Activated T-helper 2 cell treated with anti-CD3 and anti-CD28 coated beads, Interferon-gamma antibody, Interleukin-2, Interleukin-4, amounts not matched to agents 10 μg/mL and 5 μg/mL and 100 μg/mL, durations not matched to agents 14 hours and 24 hours and 36 hours (primary cell): ENCODE measurements at places on chromosomes 3 and 15.

- H3K36me3 ChIP-seq, result peaks cover 4% of the 10 kb centered on the region
- H3K27me3 ChIP-seq, result no peaks in the 10 kb centered on the region
- H3K4me1 ChIP-seq, result no peaks in the 10 kb centered on the region
- DNase-seq, result no peak
Measured at GRCh38 chr15:42782716-42783115, 45.8 kb upstream of the CDAN1 start.

DNA sequence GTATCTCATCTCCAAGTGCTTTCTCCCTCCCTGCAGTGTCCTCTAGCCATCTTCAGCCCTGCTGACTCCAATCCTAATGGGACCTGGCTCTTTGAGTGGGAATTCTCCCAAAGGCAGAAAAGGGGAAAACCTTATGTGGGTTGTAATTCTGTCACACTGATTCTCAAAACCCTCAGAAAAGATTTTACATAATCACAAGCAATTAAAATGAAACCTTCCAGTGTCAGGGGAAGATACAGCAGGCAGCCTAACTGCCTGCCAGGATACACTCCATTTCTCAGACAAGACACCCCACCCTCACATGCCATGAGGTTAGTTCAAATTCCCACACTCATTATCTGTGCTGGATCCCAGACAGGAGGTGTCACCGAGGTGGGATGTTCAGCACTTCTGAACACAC lies 121.4 kb downstream of the RFTN1 start:
- no peak for DNase-seq
- no peaks in the 10 kb centered on the region for H3K27me3 ChIP-seq
- peaks cover 72% of the 10 kb centered on the region for H3K36me3 ChIP-seq
- no peak overlapping the region for H3K27ac ChIP-seq
- no peak overlapping the region for H3K4me3 ChIP-seq

DNA sequence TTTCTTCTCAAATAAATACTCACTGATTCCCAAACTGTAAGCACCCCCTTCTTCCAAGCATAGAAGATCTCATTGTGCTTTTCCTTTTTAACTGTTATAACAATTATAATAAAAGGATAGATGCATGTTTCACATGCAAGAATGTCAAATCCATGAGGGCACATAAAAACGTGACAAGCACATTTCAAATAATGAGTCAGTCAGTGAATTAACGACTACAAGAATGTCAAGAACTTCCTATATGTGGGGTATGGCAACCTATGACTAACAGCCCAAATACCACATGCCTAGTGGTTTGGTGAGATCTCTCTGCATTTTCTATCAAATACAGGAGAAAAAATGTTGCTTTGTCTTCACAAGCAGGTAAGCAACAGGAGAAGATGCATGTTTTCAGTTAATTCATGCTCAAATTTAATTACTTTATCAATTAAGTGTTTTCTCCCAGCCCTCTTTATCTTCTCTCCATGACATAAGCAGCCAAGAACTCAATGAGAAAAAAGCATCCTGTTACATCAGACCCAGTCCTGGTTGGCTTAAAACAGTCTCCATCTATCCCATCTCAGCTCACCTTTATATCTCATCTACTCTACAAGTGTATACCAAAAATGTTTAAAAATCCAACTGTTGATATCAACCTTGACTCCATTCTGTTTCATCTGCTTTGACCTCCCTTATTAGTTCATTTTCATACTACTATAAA lies 181.5 kb upstream of the LMCD1 start:
- peaks cover 5% of the 10 kb centered on the region for H3K27me3 ChIP-seq
- DNase-seq, result no peak
- H3K36me3 ChIP-seq, result no peaks in the 10 kb centered on the region
- H3K27ac ChIP-seq, result no peak overlapping the region
- no peaks in the 10 kb centered on the region for H3K4me1 ChIP-seq
- H3K4me3 ChIP-seq, result no peak overlapping the region

DNA sequence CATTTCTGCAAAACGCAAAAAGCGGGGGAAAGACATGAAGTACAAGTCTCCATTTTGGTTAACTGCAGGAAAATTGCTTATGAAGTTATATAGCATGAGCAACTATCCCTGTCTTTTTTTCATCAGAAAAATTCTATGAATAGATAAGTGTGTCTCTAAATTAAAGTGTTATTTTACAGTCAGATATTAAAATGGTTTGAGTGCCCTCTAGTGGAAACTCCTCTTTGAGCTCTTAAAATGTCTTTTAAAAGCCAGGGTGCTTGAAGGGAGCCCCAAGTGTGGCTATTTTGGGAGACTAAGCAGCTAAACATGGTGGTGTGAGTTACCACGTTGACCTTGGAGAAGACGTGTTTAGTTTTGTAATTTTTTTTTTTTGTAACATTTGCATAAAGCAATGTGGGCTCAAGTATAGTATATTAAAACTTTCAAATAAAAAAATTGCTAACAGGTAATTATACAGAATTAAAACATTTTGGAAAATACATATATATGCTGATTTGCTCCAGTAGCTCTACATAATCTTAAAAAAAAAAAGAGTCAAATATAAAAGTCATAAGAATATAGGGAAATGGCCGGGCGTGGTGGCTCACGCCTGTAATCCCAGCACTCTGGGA lies 77.2 kb downstream of the PPP2R3A start:
- H3K27ac ChIP-seq, result no peak overlapping the region
- H3K27me3 ChIP-seq, result peaks cover 11% of the 10 kb centered on the region
- no peaks in the 10 kb centered on the region for H3K4me1 ChIP-seq
- H3K4me3 ChIP-seq, result no peak overlapping the region
- H3K36me3 ChIP-seq, result no peaks in the 10 kb centered on the region
- no peak for DNase-seq

DNA sequence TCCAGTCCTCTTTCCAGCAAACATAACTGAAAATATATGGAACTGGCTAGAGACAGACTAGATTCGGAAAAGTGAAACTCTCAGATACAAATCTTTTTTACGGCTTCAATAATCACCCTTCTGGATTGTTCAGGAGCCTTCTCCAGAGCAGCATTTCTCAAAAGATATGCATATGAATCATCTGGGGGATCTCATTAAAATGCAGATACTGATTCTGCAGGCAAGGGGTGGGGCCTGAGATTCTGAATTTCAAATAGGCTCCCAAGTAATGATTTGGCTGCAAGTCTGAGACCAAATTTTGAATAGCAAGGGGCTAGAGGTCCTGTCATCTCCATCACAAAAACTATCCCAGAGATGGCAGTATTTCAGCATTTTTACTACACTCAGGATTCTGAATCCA lies 165.4 kb downstream of the CTNNB1 start:
- H3K36me3 ChIP-seq, result no peaks in the 10 kb centered on the region
- H3K27me3 ChIP-seq, result no peaks in the 10 kb centered on the region
- no peak overlapping the region for H3K4me3 ChIP-seq
- H3K27ac ChIP-seq, result no peak overlapping the region
- DNase-seq, result no peak
- no peaks in the 10 kb centered on the region for H3K4me1 ChIP-seq
